Hypothalamus (tissue), 51 donors: ENCODE measurements at places on chromosomes 4 and X.

DNA sequence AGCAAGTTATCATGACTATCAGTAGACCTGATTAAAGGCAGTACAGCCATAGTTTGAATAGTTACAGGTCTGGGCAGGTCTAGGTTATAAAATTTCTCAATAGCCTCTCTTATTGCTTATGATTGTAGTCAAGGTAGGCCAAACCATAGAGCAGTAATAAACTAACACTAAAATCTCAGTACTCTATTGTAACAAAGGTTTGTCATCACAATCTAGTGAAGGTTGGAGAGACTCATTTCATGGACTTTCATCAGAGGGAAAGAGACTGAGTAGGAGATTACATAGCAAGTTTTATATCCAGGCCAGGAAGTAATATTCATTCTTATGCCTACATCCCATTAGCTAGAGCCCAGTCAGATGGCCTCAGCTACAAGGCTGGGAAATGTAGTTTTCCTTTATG is 141.0 kb downstream of the ASB9 start:
- DNase-seq = no peak

GRCh38 chrX:74351760-74352159 is 47.8 kb downstream of the ZCCHC13 start:
- no peak for DNase-seq

- DNase-seq = no peak
Observed at GRCh38 chrX:10242026-10242425, 85.3 kb downstream of the CLCN4 start.

- DNase-seq = no peak
Observed at GRCh38 chrX:41148553-41148952, 63.3 kb downstream of the USP9X start.

- DNase-seq = no peak
Observed at GRCh38 chrX:19798423-19798822, 89.0 kb downstream of the SH3KBP1 start.

- DNase-seq = no peak
Observed at GRCh38 chr4:5079581-5079980, 28.3 kb downstream of the STK32B start.

GRCh38 chr4:153448003-153448731 is 18.0 kb upstream of the TMEM131L start:
- DNase-seq = no peak

- DNase-seq = no peak
Observed at GRCh38 chr4:165331359-165331758, 3.9 kb downstream of the MSMO1 start.

DNA sequence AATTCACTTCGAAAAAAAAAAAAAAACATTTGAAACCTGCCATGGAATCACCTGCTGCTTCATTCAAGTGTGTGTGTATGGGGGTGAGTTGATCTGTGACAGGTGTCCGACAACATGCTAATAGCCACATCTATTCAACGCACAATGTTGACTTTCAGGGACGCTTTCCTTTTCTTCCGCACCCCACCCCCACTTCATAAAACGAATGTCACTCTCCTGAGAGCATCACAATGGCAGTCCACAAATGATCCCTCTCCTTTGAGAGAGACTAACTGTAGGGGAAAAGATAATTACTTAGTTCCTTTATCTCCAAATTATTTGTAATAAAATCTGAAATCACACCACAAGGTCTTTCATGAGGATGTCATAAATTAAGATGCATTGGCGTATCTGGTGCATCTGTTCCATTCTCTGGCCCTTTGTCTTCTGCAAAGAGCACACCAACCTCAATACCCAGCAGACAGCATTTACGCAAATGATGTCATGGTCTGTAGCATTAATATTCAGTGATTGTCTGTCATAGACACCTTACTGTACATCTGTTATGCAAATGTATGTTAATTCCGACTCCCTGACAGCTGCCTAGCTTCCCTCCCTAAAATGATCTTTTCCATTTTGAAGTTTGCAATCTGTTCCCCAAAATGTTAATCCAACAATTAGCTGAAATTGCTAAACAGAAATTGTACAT is 640.0 kb upstream of the BOD1L1 start:
- no peak for DNase-seq

DNA sequence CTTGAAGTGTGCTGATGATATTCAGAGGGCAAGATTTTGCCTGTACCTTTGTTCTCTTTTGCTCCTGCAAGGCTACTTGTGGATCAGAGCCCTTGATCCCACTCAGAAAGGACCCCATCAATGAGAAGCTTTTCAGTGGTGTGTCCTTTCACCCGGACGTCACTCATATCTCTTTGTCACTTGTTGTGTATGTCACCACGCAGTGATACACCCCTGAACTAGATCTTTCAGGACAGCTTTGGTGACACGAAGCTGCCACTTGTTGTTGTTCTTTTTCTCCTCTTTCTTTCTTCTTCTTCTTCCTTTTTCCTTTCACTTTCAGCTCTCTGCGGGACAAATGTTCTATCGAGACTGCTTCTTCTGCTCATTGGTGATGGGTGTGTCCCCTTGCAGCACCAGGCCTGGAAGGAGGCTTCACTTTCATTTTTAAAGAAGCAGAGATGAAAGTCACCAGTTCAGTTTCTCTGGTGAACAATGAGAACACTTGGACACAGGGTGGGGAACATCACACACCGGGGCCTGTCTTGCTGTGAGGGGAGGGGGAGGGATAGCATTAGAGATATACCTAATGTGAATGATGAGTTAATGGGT is 83.6 kb downstream of the NBDY start:
- DNase-seq = no peak

DNA sequence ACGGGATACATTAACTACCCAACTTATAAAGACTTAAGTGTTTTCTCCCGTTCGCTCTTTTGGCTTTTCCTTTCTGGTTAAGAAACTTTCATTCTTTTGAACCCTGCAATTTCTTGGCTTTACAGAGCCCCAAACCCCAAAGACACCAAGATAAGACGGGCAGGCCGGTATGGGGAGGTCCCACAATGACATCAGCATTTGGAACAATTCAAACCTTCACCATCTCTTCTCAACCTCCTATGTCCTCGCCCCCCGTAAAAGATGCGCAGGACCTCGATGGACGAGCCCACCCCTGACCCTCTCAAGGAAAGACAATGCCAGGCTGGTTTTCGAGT is 999 bp downstream of the ZNF518B start:
- DNase-seq = no peak
